ENCODE measurements at places on chromosomes 3 and 15.

GRCh38 chr15:51499379-51499976 lies 123.1 kb downstream of the DMXL2 start:
- no peak for DNase-seq

DNA sequence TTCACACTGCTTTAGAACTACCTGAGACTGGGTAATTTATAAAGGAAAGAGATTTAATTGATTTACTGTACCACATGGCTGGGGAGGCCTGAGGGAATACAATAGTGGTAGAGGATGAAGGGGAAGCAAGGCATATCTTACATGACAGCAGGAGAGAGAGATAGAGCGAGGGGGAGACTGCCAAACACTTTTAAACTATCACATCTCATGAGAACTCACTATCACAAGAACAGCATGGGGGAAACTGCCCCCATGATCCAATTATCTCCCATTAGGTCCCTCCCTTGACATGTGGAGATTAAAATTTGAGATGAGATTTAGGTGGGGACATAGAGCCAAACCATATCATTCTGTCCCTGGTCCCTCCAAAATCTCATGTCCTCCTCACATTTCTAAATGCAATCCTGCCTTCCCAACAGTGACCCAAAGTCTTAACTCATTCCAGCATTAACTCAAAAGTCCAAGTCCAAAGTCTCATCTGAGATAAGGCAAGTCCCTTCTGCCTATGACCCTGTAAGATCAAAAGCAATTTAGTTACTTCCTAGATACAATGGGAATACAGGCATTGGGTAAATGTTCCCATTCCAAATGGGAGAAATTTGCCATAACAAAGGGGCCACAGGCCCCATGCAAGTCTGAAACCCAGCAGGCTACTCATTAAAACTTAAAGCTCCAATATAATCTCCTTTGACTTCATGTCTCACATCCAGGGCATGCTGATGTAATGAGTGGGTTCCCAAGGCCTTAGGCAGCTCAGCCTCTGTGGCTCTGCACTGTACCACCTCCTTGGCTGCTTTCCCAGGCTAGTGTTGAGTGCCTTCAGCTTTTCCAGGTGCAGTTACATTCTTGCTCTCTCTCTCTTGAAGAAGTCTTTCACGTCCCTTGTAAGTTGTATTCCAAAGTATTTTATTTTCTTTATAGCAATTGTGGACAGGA lies 481.7 kb upstream of the TGFBR2 start:
- DNase-seq = no peak

DNA sequence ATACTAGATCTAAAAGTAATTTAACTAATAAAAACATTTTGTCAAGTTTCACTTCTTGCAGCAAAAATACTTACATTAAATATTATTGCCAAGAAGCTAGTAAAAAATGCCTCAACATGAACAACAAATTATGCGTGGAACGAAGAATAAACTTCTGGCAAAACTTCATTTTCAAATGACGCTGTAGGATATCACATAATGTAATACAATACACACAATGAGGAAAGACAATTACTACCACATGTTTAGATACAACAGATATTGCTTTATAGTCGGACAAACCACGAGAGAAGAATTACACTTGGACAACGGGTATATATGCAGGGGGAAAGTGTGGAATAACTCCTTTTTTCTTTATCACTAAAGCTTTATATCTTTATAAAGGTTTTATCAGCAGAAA lies 21.6 kb downstream of the P3H2 start:
- DNase-seq = no peak

DNA sequence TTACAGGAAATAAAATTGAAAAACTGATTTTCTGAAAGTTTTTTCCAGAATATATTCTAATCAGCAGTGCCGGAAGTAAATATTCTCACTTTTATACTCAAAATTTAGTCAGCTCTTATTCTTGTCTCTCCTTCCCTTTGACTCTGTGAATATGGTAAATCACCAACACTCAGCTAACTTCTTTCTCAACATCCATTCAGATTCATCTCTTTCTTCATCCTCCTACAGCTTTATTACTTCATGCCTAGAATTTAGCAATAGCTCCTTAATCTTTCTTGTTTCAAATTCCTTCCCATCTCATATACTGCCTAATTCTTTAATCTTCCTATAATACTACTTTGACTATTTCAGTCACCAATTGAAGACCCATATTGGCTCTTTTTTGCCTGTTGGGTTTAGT lies 67.9 kb downstream of the FGF7 start:
- DNase-seq = no peak

DNA sequence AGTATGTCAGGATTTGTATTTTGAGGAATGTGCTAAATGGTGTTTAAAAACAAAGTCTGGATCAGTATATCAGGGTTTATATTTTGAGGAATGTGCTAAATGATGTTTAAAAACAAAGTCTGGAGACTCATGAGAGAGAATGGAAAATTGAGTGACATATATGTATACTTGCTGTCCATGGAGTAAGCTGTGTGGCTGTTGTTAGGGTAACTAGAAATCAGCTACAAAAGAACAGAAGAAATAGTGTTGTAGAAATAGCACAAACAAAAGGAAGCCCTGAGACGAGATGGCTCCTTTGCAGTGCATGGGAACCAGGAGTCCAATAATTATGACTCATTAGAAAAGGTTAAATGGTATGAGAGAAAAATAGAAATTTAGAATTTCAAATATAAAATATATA lies 282.7 kb upstream of the MANF start:
- no peak for DNase-seq

All from tibial artery (tissue), 4 donors.